ENCODE measurements at places on chromosomes 4 and X.

DNA sequence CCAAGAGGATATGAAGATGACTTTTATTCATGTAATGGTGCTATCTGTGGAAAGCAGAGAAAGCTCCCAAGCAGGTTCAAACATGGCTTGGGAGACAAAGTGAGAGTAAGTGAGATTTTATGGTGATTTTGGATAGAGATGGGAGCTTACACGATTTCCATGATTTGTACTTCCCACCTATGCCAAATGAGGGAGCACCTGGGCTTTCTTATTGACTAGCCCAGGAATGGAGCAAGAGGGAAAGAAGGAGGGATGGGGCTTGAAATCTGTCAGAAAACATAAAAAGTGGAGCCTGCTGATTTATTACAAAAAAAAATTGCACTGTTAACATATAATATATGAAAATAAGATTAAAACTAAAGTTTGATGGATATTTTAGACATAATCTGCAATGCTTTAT is 703.5 kb upstream of the PABPC4L start:
- no peak for DNase-seq

DNA sequence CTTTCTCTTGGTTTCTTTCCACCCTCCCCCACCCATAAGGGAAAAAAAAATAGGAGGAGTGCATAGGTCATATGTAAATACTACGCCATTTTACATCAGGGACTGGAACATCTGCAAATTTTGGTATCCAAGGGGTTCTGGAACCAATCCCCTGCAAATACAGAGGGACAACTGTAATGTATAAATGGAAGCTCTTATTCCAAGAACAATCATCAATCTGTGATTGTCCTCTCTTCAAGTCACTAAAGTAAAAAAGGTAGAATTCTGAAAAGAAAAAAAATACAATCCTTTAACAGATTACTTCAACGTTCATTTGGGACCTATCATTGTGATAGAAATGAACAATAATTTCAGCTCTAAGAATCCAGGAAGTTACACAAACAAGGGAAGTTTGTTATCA is 13.6 kb downstream of the PPA2 start:
- no peak for DNase-seq

DNA sequence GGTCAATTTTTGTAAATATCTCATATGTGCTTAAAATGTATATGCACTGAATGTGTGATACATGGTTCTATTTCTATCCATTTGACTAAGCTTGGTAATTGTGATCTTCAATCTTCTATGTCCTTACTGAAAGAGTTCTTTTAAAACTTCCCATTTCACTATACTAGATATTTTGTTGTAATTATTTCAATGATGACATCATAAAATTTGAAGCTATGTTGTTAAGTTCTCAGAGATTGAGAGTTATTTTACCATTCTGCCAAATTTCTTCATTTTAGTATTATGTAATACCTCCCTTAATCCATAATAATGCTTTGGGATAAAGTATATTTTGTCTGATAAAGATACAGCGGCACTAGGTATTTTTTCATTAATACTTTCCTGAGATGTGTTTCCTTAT is 1307.3 kb downstream of the RPA4 start:
- no peak for DNase-seq

DNA sequence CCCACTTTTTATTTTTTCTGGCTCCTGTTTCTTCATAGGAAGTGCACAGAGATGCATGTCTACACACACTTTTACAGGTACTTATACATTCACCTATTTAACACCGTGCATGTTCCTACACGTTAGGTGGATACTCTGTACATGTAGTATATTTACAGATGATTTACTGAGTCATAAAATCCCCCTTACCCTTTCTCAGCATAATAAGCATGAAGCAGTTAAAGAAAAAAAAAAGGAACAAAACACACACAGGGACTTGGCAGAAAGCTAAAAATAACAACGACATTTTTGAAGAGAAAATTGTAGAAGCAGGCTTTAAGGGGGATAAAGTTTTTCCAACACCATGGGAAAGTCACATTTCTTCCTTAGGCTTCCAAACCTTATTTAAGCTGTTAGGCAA is 96.4 kb upstream of the IQCM start:
- no peak for DNase-seq

All from islet precursor cell (in vitro differentiated cells).